ENCODE measurements at places on chromosomes 12 and 14.

GRCh38 chr12:124601706-124602105, 34.3 kb upstream of the NCOR2 start:
- DNase-seq, result no peak

DNA sequence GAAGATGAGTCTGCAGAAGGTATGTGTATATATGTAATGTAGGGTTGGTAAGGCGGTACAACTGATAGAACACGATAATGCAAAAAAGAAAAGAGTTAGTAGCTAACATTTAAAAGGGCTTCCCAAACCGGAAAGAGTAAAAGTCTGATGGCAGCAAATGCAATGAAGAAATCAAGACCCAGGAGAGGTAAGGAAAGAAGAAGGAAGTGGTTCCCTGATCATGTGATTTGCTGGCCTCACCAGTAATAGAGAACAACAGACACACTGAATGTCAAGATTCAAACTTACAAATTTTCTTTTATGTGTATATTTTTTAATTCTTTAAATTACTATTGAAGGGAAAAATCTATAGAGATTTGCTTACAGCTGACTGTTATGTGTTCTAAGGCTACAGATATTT, 18.4 kb downstream of the ZFC3H1 start:
- DNase-seq, result peak; percentile 37

- DNase-seq, result no peak
Measured at GRCh38 chr12:23795494-23795893, 154.0 kb downstream of the SOX5 start.

GRCh38 chr12:80977346-80977745, 39.6 kb upstream of the LIN7A start:
- no peak for DNase-seq

GRCh38 chr12:10634427-10634826, 21.0 kb upstream of the MAGOHB start:
- no peak for DNase-seq

GRCh38 chr14:99101855-99102461, 170.0 kb downstream of the BCL11B start:
- DNase-seq, result no peak

DNA sequence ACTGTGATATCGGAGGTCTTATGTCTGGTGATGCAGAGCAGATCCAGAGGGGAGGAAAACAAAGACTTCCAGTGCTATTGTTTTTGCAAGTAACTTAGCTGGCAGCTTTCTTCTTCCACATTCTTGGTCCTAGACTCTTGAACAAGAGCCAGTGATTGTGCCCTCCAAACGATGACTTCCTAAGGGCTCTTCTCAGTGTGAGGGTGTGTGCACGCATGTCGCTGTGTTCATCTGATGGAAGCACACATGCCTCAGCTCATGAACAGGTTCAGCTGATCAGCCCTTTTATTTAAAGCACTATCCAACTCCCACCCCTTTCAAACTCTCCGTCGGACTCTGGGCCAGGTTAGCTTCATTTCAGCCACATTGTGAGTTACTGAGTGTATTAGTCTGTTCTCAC, 59.5 kb downstream of the SMOC1 start:
- DNase-seq, result no peak

DNA sequence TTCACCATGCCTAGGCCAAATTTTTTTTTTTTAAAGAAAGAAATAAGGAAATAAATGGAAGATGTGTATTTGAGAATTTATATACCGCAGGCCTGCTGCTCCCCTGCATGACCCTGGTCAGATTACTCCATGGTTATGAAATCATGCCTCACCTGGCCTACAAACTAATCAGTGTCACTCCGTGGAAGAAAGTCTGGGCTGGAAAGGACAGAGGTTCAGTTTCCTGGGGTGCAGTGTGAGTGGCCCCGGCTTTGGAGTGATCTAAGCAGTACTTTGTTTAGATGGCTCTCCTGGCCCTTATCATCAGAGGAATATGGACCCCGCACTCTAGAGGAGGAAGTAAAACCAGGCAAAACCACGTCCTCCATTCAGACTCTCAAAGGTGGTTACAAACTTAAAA, 9.6 kb downstream of the APOBEC1 start:
- peak; percentile 42 for DNase-seq

Data from common myeloid progenitor, CD34-positive (primary cell).